ENCODE measurements at places on chromosomes 11 and 22.

DNA sequence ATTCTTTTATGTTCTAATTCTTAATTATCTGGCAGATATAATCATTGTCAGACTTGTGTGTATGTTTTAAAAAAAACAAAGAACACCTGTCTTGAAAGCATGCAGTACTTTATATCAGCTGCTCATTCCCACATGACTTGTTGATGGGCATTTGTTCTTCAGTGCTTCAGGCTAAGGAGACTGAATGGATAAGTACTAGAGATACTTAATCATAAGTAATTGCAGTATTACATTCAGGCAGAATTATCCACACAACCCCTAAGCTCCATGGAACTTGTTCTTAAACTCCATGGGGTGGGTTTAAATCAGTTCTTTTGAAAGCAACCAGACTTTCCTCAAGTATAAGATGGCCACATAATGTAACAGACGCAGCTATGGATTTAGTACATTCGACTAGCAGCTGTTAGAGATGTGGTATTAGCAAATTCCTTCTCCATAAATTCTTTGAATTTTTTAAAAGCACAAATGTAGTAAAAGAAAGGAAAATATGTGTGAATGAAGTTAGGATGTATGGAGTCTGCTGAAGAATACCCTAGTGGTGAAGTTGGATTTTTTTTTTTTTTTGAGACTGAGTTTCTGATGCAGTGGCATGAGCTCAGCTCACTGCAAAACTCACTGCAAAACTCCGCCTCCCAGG is 3.0 kb downstream of the JAM3 start:
- no peak for DNase-seq

GRCh38 chr11:91755526-91755925 is 469.1 kb upstream of the FAT3 start:
- no peak for DNase-seq

DNA sequence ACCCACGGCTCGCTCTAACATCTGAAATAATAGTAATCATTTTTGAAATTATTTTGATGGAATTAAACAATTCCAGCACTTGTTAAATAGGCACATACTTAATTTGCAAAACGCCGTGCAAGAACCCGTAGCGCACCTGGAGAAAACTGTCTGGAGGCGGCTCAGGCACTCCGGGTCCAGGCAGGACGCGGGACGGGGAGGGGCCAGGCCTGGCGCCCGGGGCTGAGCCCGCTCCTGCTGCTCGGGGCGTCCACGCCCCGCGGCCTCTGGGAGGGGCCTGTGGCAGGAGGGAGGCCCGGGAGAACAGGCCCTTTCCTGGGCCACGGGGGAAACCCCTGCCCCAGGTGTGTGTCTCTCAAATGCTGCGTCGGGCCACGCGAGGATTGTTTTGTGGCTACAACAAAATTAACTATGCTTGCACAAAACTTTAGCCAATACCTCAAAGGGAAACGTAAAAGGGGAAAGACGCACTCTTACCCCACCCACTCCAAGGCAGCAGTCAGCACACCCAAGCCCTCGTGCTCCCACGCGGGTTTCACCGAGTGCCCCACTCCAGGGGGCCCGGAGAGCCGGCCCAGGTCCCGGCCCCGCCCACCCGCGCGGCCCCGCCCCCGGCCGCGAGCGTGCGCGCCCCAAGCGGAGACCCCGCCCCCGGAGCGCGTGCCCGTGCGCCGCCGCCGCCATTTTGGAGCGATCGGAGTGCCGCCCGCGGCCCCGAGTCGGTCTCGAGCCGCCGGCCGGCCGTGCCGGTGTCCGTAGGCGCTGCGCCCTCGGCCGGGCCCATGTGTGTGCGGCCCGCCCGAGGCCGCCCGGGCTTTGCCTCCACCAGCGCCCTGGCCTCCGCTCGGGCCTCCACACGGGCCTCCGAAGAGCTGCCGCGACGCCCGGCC is at the start of gene PPP6R2:
PPP6R2 (plus strand) TSS at position 677 of the 890 bp plus-strand sequence. CDS start 50,582 bp downstream, outside the sequence.
- DNase-seq = no peak

- no peak for DNase-seq
These were observed 326.3 kb downstream of the GRM5 start for GRCh38 chr11:88739524-88739923.

GRCh38 chr11:132587716-132588115 is 944.6 kb downstream of the OPCML start:
- no peak for DNase-seq

DNA sequence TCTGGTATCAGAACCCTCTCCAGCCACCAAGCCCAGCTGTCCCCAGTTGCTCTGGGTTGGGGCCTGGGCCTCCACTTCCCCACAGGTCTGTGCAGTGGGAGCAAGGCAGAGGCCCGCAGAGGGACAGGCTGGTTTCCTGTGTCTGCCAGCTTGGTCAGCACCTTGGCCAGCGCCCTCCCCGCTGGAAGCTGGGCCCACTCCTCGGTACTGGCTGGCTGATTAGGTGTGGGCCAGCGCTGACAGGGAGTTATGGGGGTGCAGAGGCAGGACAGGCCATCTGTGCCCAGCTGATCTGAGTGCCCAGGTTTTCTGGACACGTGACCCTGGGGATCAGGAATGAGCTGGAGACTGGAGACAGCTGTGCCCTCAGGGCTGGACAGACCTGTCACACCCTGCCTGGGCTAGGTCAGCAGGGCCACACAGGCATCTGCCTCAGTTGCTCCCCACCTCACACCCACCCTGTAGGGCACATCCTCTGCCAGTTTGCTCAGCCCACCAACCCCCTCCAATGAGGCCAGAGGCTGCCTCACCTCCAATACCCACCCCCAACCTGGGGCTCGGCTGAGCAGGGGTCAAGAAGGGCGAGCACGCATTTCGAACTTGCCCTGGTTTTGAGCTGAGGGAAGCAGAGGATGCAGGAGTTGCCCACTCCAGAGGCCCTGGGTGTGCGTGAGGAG is 175.3 kb downstream of the IGLL1 start:
- no peak for DNase-seq

GRCh38 chr11:94526645-94527438 is 14.6 kb downstream of the C11orf97 start:
- DNase-seq = no peak

Data from DMS 273 treated with DMSO at 0.1 percent for 48 hours (cell line).